ENCODE measurements at places on chromosomes 12 and 14.

- no peak for DNase-seq
These were observed 59.0 kb downstream of the VCPKMT start for GRCh38 chr14:50057331-50057730.

- no peak for DNase-seq
These were observed 11.1 kb upstream of the FBRSL1 start for GRCh38 chr12:132478845-132479244.

GRCh38 chr12:15256761-15257160 is 35.5 kb upstream of the RERG start:
- no peak for DNase-seq

- DNase-seq, result no peak
These were observed 7.3 kb downstream of the MSI1 start for GRCh38 chr12:120361506-120362208.

- no peak for DNase-seq
These were observed 29.9 kb upstream of the MUCL1 start for GRCh38 chr12:54824402-54824801.

DNA sequence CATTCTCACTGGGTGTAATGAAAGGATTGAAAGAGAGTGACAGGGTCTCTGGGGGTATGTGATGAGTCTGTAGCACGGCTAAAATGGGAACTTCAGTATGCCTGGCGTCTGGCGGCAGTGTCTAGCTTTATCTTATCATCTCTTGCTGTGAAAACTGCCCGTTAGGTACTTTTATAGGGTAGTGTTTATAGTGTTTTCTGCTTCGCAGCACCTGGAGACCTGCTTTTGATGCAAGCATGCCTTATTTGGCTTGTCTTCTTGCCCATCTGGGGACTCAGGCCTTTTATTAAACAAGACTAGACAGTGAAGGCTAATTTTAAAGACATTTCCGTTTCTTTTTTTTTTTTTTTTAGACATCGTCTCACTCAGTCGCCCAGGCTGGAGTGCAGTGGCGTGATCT is 36.3 kb upstream of the ALDH2 start:
- DNase-seq, result no peak

DNA sequence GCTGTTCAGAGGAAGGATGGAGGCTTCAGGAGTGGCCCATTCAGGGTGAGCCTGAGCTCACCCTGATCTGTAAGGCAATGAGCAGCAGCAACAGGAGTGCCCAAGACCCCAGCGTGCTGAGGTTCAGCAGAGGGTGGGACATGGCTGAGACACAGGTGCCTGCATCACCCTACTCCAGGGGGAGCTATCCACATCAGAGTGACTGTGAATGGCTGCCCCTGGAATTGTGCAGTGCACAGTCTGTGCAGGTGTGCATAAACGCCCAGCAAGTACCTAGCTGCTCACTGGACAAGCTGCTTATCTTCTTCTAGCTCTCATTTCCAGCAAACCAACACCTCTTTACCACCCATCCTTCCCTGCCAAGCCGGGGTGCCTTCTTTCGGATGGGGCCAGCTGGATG is 140.6 kb upstream of the PRMT8 start:
- DNase-seq, result no peak

GRCh38 chr14:35287431-35288013 is 4.7 kb upstream of the PSMA6 start:
- peak; percentile 55 for DNase-seq

DNA sequence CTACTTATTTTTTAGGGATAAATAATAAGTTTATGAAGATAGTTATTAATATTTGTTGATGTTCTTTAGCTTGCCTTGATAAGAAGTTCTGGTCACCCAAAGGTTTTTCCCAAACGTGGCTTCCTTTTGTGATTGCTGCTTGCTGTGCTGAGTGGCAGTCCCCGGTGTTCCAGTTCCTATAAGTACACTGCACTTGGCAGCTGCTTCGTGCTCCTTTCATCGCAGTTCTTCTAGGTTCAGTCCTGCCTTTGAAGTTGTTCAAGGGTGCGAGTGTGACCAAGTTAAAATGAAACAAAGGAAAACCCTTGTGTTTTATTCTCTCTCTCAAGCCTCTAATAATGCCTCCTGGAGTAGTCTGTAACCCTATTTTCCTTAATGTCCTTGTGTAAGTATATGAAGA is 128.5 kb upstream of the ATF1 start:
- DNase-seq, result no peak

GRCh38 chr14:100904307-100905087 is 975 bp upstream of the RTL1 start:
- no peak for DNase-seq

- no peak for DNase-seq
These were observed 20.0 kb downstream of the SLCO1B3 start for GRCh38 chr12:20830456-20830855.

GRCh38 chr12:91588874-91589454 is 406.3 kb upstream of the DCN start:
- no peak for DNase-seq

DNA sequence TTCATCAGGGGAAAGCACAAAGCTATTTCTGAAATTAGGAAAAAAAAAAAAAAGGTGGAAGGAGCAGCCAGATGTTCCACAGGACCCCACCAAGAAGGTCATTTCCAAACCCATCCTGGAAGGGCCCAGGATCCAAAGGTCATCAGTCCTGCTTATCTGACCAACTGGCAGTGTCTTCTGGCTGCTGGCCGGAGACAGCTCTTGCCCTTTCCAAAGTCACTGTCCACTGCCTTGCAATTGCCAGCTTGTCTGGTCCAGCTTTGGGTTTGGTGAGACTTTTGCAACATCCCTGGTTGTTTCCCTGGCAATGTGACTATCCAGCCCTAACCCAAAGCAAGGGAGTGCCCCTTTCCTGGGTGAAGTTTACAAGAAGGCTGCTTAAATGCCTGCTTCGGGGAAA is 18.9 kb upstream of the HSPB8 start:
- no peak for DNase-seq

GRCh38 chr12:58640314-58640713 is 280.0 kb downstream of the LRIG3 start:
- no peak for DNase-seq

DNA sequence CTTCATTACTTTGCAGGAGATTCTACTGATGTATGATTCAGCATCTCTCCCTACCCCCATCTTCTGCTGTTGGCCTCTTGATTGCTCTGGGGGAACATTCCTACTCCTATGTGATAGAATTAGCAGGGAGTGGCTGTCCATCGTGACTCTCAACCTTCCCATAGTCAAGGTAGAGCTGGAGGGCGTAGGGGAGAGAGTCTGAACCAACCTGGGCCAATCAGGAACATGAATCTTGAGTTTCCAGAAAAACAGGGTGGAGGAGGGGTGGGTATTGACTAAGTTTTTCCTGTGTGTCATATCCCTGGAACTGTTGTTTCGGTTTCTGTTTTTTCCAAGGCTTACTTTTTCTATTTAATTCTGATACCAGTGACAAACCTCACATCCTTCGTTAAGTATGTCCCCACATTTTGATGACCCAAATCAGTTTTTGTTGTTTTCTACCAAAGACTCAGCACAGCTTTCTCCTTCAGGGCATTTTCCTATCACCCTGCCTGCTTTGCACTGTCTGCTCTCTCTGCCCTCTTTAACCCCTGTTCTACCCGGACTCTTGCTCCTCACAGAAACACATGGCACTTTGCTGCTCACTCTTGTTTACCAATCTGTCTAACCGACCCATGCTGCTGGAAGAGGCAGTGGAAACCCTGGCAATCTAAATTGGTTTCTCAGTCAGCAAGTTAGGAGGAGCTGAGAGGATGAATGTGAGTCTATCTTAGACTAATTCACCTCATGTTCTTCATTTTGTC is 1428.3 kb downstream of the AACS start:
- DNase-seq, result no peak

- DNase-seq, result no peak
These were observed 139.8 kb upstream of the PWP1 start for GRCh38 chr12:107545737-107546353.

- no peak for DNase-seq
These were observed 28.4 kb downstream of the PLEKHG3 start for GRCh38 chr14:64732536-64733120.

GRCh38 chr12:109844091-109844490 is 10.9 kb upstream of the TRPV4 start:
- DNase-seq, result no peak

DNA sequence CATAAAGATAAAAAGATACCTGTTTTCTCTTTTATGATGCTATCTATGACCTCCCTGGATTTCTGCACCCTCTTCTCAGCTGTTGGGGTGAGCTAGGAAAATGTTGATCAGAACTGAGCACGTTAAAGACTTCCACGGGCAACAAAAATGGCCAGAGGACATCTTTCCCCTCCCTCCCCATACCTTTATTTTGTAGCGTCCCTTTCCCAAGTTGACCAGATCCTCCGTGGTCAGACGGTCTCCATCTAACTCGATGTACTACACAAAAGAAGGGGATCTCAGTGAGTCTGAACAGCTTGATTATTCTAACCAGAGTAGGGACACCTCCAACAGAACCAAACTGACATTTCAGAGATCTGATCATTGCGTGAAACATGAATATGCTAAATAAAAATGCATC is 2.2 kb downstream of the HAL start:
- DNase-seq, result no peak

DNA sequence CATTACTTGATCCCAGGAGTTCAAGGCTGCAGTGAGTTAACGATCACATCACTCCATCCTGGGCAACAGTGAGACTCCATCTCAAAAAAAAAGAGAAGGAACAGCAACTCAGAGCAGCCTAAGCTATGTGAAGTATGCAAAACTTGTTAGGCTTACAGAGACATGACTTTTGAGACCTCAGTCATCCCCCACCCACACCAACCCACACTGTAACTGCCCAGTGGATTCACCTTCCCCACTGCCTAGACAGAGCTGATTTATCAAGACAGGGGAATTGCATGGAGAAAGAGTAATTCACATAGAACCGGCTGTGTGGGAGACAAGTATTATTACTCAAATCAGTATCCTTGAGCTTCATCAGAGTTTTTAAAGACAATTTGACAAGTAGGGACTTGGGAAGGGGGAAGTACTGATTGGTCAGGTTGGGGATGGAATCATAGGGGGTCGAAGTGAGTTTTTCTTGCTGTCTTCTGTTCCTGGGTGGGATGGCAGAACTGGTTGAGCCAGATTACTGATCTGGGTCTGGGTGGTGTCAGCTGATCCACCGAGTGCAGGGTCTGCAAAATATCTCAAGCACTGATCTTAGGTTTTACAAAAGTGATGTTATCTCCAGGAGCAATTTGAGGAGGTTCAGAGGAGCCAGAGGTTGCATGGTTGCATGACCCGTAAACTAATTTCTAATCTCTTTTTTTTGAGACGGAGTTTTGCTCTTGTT is 6.2 kb upstream of the WDR89 start:
- DNase-seq, result no peak

DNA sequence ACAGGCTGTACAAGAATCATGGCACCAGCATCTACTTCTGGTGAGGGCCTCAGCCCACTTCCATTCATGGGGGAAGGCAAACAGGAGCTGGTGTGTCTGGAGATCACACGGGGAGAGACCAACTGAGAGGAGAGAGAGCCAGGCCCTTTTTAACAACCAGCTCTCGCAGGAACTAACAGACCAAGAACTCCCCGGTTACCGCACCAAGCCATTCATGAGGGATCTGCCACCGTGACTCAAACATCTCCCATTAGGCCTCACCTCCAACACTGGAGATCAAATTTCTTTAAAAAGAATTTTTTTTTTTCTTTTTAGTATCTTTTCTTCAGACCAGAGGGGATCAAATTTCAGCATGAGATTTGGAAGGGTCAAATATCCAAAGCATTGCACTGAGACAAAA is 16.7 kb upstream of the AQP2 start:
- DNase-seq, result no peak

DNA sequence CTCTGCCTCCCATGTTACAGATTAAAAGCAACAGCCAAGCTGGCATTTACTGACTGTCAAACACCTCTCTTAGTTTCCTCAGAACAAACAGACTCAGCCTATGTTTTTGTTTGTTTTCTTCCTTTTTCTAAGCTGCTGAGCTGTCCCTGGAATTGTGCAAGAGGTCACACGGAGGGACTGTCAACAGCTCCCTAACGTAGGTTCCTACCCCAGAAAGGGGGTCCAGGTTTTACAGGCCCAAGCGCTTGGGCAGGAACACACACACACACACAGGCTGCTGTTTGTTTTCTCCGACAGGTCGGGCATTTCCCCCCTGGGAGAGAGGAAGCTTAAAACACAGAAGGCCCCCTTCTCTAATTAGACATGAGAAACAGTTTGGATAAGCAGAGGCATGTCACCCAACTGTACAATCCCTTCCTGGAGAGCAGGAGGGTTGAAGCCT is 739.6 kb upstream of the TBX3 start:
- no peak for DNase-seq

DNA sequence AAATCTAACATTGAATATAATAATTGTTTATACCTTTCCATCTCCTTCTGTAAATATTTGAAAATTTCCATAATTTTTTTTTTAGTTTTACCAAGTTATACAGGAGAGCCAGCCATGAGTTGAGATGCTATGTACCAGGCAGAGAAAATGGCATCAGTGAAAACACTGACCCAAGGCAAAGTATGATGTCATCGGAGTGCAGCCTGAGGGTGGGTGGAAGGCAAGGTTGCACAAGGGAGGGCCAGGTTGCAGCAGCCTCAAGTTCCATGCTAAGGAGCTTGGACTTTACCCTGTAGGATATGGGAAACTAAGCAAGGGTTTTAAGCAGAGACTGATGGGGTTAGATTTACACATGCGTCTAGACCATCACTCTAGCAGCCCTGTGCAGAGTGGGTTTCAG is 441.1 kb downstream of the BCAT1 start:
- DNase-seq, result no peak

DNA sequence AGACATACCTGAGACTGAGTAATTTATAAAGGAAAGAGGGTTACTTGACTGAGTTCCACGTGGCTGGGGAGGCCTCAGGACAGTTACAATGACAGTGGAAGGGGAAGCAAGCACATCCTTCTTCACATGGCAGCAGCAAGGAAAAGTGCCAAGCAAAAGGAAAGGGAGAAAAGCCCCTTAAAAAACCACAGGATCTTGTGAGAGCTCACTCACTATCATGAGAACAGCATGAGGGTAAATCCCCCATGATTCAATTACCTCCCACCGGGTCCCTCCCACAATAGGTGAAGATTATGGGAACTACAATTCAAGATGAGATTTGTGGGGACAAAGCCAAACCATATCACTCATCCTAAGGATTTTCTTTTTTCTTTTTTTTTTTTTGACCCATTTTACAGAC is 177.8 kb upstream of the EEA1 start:
- no peak for DNase-seq

All from GM12878 (cell line).